Coronary artery (tissue), 2 donors: ENCODE measurements at places on chromosomes 5 and 9.

DNA sequence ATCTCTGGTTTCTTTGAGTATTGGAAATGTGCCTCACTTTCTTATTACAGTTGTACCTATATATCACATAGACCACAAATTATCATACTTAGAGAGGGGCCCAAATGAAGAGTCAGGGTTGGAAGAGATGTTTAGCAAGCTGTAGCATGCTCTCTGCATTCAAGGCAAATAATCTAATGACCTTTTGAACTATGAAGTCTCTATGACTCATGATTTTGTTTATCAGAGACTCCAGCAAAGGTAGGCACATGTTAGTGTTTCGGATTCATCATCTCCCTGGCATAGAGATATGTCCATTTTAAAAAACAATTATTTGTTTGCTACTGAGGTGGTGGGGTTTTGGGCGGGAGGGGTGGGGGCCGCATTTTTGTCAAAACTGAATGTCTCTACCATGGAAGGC is 2000.1 kb downstream of the EFNA5 start:
- DNase-seq, result no peak

DNA sequence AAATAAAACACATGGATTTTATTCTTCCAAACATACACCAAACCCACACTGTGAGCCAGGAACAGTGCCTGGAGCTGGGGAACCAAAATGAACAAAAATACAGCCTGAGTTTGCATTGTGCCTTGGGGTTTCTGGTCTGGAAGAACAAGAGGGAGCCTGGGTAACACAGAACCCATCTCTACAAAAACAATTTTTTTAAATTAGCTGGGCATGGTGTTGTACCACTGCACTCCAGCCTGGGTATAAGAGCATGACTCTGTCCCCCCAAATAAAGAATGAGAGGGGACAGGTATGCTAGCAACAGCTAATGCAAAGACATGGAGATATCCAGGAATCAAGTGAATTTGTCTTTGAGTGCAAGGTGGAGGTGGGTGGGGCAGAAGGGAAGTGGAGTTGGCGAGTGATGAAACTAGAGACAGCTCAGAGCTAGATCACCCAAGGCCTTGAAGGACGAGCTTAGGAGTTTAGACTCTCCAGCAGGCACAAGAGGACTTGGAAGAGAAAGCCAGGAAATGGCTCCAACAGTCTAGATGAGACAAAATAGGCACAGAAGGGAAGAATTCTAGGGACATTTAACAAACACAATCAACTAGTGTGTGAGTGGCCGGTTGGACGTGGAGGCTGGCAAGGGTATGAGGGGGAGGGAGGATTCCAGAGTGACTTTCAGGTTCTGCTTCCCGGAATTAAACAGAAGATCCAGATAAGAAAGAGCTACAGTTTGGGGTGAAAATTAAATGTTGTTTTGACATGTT is 47.4 kb downstream of the FNBP1 start:
- DNase-seq, result no peak

DNA sequence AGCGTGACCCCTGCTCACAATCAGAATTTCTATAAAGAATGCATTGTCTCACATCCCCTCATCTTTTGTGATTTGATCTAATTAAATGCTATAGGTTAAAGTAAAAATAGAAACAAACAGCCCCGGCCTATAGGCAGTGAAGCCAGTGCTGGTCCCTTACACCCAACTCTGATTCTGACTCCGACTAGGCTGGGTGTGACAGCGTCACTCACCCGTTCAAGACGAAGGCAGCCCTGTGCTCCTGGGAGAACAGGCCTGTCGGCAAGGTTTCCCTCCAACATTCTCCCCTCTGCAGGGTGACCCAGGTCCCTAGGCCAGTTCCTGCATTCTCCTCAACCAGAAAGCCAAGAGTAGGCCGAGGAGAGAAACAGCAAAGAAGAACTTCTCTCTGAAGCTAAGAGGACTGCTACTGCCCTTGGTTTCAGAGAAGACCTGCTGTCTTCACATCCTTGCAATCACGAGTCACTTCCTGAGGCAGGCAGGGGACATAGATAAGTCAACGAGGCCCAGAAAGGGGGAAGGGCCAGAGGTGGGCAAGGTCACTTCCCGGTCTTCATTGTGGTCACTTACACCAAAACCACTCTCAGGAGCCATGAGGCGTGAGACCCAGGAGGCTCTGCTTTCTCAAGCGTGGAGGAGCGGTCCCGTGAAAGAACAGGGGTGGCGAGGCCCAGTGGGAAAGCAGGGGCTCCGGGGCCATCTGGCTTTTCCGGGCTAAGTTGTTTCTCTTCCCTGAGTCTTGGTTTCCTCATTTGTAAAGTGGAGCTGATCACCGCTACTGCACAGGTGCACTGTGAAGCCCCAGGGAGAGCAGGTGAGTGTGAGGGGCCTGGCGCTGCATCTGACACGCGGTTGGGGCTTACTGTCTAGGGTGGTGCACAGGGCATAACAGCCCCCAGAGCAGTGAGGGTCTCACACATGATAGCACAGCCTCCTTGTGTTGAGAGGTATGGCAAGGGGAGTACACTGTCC is 200.8 kb downstream of the CRB2 start:
- DNase-seq, result no peak

DNA sequence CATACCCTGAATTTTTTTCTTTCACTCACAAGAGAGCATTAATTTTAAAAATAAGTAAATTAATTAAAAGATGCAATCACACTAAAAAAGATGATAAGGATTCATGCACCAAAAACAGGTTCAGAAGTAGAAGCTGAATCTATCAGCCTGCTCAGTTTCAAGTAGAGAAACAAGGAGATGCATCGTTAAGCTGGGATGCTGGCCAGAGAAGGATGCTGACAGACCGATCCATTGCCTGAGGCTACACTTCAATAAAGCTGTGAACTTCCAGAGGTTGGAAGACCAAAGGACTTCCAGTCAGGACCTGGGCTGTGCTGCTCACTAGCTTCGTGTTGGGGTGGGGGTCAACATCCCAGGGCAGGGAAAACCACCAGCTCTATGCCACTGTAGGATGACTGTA is 457.7 kb downstream of the EFNA5 start:
- no peak for DNase-seq

- DNase-seq, result no peak
Observed at GRCh38 chr5:122447072-122447471, 135.0 kb downstream of the SNCAIP start.

GRCh38 chr5:124922255-124922975 is 176.0 kb upstream of the ZNF608 start:
- DNase-seq, result no peak

DNA sequence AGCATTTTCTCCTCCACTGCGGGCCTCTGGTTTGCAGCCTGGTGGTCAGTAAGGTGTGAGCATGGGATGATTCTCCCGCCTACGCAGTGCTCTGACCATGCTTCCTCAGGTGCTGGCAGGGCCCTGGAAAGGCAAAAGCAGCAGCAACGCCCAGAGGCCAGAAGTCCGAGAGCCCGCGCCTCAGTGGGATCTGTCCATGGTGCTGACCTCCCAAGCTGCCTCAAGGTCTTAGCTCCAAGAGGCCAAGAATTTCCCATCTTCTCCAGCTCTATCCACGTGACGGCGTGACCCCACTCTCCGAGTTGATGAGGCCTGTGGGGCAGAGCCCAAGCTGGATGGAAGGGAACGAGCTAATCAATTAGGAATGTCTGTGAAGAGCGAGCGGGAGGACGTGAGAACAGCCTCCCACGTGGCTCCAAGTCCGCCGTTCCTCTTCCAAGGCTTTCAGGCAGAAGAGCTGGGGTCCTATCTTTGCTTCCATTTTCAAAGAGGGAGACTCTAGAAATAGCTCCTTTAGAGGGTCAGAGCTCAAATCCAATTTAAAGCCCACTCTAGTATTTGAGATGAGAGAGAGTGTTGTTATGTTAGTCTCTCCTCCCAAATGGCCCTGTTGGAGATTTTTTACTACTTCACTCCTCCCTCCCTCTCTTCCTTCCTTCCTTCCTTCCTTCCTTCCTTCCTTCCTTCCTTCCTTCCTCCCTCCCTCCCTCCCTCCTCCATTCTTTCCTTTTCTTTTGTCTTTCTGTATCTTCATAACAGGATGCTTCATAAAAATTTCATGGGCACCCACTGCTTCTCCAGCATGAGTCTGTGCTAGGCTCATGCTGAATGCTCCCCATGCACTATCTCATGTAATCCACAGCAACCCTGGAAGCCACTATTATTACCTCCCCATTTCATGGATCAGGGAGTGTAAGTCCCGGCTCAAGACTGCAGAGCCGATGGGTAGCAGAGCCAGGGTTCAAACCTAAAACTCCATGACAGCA is 69.3 kb downstream of the OLFM1 start:
- DNase-seq, result no peak

- DNase-seq, result no peak
Observed at GRCh38 chr5:65892801-65893200, 33.6 kb upstream of the ERBIN start.

GRCh38 chr5:133709209-133709725 is 96.9 kb upstream of the FSTL4 start:
- peak; percentile 17 for DNase-seq

GRCh38 chr5:581266-581665 is 30.9 kb upstream of the CEP72 start:
- peak; percentile 33 for DNase-seq

- DNase-seq, result no peak
Observed at GRCh38 chr9:109733690-109734089, 46.3 kb upstream of the PALM2AKAP2 start.

DNA sequence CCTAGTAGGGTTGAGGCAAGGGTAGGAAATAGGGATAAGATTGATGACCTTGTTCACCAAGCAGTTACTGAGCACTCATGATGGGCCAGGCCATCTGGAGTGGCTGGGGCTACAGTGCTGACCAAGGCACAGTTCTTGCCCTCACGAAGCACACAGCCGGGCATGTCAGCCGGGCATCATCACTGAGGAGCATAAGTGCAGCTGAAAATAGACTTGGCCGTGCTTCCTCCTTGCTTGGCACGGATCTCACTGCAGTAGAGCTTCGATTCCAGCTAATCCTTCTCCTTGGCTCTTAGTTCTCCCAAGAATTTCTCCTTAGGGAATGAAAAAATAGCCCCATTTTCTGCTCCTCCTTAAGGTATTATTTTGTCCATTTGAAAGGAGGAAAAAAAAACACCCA is 116.6 kb downstream of the NMUR2 start:
- peak; percentile 78 for DNase-seq

- no peak for DNase-seq
Observed at GRCh38 chr9:36306471-36307306, 48.4 kb upstream of the GNE start.

GRCh38 chr5:138832218-138832617 is 42.9 kb downstream of the LRRTM2 start:
- DNase-seq, result no peak

- peak; percentile 19 for DNase-seq
Observed at GRCh38 chr5:132095424-132095972, 21.9 kb downstream of the CSF2 start.

DNA sequence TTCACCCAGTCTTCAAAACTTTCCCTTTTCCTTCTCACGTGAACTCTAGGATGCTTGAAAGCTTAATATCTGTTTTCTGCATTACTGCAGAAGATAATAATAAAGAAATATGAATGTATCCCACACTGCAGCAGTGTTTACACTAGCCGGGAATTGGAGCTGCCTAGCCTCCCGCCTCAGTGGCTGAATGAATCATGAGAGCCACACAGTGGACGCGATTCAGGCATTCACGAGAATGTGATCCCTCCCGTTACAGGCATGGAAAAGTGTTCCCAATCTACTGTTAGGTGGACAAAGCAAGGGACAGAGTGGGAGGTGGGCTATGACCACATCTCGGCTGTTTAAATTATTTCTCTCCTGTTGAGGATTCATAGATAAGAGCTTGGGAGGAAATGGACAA is 69.4 kb upstream of the CTSL start:
- DNase-seq, result peak; percentile 45

DNA sequence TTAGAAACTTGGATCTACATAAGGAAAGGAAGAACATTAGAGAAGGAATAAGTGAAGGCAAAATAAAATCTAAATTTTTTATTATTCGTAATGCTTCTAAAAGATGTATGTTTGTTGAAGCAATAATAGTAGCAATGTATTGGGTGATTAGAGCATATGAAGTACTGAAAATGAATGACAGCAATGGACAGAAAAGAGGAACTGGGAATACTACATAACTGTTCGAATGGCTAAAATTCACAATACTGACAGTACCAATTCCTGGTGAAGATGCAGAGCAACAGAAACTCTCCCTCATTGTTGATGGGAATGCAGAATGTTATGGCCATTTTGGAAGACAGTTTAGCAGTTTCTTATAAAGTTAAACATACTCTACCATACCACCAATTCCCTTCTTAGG is 177.3 kb upstream of the SPEF2 start:
- DNase-seq, result no peak

DNA sequence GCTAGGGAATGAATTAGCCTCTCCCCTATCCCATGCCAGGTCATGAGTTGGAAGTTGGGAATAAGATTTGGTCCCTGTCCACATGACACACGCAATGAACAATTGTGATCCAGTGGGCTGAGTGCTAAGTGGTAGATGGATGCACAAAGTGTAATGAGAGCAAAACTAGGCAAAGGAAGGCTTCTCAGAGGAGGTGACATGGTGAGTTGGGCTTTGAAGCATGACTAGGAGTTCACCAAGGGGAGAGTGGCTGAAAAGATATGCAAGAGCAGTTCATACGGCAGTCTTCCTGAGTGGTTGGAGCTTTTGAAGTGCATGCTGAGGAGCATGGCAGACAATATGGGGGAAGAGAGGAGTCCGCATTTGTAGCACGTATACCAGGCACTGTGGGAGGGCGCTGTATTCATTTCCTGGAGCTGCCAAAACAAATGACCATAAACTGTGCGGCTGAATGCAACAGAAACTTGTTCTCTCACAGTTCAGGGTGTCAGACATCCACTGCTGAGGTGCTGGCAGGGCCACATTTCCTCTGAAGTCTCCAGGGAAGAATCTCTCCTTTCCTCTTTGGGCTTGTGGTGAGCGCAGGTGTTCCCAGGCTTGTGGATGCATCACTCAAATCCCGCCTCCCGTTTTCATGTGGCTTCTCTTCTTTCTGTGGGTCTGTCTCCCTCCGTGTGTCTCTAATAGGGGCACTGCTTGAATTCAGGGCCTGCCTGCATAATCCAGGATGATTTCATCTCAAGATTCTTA is 49.5 kb downstream of the NSG2 start:
- DNase-seq, result no peak

GRCh38 chr9:95876595-95876994 is 1.1 kb downstream of the ERCC6L2 start:
- DNase-seq, result no peak

DNA sequence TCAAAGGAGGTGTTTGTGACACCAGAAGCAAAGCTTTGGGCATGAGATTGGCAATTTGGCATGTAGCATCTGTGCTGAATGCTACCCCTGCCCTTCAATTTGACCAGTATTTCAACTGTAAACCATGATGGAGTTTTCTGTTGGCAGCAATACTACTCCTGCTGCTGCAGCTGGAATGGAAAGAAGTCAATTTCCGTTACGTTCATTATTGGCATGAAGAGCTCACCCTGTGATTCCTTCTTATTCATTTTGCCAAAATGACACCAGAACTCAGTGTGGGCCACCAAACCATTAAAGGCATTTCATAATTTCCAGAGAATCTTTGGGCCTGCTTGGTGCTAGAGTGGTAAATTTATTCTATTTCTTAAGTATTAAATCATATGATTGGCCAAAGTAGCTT is 433.1 kb upstream of the DMAC1 start:
- no peak for DNase-seq

- no peak for DNase-seq
Observed at GRCh38 chr5:34897646-34898045, 17.7 kb downstream of the RAD1 start.
